GM04503 (cell line): ENCODE measurements at places on chromosomes 2 and 18.

DNA sequence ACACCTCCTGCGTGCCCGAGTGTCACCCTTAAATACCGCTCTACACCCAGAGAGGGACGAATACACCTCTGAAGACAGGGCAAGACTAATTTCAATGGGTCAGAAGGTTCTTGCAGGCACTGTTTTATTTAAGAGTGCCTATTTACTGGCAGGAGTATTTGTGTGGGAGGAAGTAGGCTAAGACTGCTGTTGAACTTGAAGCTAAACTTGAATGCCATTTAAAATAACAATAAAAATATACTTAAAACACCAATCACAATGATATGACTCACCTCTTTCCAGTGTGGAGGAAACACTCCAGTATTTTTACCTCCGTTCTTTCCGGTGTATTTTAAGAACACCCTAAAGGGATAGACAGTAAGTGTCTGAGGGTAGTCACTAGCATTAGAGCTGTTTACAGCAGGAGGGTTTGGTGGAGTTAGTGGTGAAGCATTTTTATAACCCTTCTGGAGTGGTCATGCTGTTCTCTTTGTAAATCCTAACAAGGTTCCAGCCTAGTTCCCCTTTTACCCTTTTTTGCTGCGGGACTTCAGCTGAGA, 9.6 kb upstream of the HOXD1 start:
- no peak for DNase-seq

- DNase-seq = no peak
Observed at GRCh38 chr2:233178994-233179847, 72.3 kb upstream of the ATG16L1 start.

GRCh38 chr18:74856928-74857327, 259.3 kb downstream of the ZNF407 start:
- DNase-seq = no peak

- DNase-seq = no peak
Observed at GRCh38 chr18:66495844-66496243, 108.0 kb downstream of the CDH19 start.

- no peak for DNase-seq
Observed at GRCh38 chr2:7089898-7090510, 172.8 kb downstream of the RNF144A start.

- no peak for DNase-seq
Observed at GRCh38 chr2:85611217-85611704, 605 bp downstream of the C2orf68 start.

DNA sequence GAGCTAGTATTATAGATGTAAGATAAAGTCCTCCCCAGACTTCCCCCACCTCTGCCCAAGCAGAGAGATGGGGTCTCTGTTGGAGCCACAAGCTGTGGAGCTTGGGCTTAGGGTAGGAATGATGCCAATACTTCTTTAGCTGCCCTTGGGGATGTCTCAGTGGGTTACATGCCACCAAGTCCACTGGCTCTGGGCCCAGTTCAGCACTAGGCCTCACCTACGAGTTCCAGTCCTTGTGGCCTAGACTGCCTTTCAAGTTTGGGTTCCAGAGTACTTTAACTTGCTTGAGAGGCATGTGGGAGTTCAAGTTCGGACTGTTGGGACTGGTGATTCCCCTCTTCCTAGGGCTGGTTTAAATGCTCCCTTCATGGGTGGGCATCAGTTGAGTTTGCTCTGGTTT, 272.4 kb downstream of the PTPRM start:
- DNase-seq = no peak

DNA sequence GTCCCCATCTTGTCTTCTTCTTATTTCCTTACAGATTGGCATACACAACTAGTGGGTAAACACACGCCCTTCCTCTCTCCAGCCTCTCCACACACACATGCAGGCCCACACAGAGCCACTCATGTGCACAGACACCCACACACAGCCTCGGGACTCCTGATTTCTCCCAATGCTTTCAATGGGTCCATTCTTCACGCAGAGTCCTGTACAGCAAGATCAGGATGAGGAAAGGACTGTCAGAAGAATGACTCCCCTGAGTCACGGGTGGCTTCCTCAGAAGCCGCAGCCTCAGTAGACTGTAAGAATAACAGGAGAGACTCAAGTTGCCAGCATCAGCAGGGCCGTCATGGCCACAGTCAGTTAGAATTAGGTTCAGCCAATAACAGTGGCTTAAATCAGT, 109.1 kb upstream of the GLI2 start:
- no peak for DNase-seq

DNA sequence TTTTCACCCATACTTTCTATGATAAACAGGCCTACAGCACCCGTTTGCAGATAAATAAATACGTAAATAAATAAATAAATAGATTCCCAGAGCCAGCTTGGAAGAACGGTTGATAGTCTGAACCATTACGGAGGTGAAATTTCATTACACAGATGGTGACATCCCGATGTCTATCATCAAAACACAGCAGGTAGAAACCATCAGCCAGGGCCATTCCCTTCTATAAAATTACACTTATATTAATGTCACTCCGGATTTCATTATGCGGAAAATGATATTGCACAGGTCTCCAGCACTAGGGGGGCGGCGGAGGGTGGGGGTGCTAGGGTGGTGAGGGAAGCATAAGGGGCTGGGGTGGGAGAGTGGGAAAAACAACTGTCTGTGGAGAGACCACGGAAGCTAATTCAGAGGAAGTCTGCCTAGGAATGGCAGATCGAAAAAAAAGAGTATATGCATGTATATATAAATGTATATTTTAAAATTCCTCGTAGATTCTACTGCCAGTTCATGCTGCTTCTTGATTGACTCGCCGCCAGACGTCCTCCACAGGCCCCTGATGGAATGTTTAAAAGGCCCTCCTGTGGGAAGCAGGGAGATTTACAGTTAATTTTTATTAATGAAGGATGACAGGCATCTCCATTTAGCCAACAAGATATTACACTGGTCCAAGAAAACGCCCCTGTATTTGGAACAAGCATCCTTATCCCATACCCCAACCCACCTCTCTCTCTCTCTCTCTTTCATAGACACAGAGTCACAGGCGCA, 1906.0 kb upstream of the PIK3C3 start:
- no peak for DNase-seq

DNA sequence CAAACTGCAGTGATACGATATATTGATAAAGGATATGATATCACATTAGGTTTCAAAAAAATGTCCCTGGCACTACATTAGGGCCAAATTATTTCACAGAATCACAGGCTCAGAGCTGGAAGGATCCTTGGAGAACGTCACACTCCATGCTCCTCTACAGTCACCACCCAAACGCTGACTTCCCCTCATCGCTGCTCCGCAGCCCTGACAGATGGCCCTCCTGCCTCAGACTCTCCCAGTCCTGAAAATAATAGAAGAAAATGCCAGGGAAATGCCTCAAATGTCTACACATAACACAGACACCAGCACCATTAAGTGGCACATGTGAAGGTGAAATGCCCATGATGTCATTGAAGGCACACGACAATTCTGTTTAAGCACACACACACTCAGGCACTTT, 72.0 kb downstream of the ZNF521 start:
- DNase-seq = no peak

- DNase-seq = no peak
Observed at GRCh38 chr2:95061601-95062183, 36.2 kb downstream of the MAL start.

DNA sequence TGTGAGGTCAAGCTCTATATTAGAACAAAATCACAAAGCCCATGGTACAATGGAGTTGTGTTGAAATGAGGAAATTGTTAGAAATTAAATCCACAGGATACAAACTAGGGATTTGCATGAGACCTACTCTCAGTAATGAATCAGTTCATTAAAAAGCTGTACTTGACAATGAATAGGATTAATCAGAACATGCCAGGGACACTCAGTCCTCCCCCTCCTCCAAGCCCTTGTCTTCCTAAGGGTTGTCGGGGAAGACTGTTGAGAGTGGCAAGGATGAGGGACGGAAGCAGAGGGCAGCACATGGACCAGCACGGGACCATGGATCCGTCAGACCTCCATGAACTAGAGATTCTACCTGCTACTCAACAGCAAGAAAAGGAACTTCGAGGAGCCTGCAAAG, 39.8 kb downstream of the SPRED2 start:
- no peak for DNase-seq

DNA sequence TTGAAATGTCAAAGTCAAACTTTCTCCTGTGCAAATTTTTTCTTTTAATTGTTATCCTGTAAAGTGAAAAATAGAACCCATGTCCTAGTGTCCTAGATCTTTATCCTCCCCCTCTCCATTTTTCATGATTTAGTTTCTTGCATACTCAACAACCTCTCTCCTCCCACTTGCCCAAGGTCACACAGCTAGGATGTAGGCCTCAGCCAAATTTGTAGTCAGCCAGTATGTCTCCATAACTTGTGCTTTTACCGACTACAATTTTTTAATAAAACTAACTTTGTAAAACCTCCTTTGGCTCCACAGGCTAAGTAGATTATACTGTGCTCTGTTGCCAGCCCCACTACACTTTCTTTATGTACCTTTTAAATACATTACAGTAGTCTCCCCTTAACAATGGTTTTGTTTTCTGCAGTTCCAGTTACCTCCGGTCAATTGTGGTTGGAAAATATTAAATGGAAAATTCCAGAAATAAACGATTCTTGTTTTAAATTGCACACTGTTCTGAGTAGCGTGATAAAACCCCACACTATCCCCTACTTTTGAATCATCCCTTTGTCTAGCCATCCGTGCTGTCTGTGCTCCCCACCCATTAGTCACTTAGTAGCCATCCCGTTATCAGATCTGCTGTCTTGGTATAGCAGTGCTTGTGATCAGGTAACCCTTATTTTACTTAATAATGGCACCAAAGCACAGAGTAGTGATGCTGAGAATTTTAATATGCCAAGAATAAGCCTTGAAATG, 22.8 kb downstream of the GULP1 start:
- no peak for DNase-seq

- peak; percentile 10 for DNase-seq
Observed at GRCh38 chr2:220811952-220812570, 760.0 kb downstream of the EPHA4 start.

DNA sequence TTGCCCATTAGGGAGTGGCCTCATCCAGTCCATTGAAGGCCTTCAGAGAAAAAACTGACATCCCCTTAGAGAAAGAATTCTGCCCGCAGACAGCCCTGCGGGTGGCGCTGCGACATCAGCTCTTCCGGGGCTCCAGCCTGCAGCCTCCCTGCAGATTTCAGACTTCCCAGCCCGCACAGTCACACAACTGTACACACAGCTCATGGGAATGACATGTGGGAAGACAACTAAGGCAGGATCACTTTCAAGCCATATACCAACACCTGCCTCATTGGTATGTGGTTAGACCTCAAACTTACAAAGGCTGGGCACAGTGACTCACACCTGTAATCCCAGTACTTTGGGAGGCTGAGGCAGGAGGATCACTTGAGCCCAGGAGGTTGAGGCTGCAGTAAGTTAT, 24.8 kb upstream of the TUBB6 start:
- DNase-seq = no peak

DNA sequence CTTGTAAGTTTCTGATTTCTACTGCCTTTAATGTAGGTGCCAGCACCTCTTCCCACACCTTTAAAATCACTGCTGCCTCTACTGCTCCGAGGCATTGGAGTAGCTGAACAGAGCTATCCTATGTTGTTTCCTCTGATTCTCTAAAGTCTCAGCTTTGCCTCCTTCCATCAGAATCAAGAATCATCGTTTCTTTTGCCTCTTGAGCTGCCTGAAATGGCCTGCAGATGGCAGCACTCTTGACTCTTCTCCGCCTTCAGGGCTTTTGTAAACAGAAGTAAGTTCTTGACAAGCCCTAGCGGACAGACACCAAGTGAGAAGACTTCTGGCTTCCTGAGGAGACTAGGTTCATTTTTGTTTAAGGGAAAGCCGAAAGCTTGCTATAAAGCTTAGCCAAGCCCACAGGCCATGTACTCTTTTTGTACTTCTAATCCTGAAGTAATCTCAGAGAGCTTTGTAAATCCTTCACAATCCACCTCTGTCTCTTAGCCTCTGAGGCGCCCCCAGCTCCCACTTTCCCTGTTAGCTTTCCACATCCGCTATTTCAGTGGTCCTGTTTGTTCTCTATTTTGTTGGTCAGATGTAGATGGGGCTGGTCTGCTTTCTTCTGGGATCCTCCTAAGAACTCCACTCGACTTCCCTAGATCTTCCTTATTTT, 48.4 kb downstream of the GTF3C3 start:
- DNase-seq = peak; percentile 20

DNA sequence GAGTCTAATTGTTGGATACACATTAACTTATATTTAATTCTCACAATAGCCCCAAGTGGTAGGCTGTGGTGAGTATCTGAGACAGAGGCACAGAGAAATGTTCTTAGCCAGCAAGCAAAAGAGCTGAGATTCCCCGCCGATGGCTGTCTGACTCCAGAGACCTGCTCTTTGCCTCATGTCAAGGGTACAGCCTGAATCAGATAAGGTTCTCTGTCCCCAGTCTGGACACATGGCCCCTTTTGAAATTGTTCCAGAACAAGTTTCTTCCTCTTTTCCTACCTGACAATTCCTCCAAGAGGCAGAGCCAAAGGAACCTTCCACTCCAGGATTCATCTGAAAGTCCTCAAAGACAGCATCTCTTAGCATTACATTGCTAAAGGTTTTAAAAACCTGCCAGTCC, 512.9 kb upstream of the TNP1 start:
- DNase-seq = no peak

GRCh38 chr2:102803897-102804217, 42.0 kb downstream of the TMEM182 start:
- DNase-seq = no peak

DNA sequence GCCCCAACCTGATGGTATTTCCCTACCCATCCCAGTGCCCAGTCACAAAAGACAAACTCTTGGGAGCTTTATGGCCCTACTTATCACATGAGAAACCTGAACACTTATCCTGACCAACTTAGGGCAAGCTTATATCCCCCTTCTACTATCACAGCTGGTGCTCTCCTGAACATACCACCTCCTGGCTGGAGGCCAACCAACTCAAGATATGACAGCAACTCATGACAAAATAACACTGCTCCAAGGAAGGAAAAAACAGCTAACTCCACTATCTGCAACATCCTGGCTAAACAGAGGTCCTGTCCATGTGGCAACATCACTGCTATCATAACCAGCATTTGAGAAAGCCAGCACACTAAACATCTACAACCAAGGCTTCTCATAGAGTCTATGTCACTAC, 20.9 kb upstream of the CLASP1 start:
- no peak for DNase-seq

DNA sequence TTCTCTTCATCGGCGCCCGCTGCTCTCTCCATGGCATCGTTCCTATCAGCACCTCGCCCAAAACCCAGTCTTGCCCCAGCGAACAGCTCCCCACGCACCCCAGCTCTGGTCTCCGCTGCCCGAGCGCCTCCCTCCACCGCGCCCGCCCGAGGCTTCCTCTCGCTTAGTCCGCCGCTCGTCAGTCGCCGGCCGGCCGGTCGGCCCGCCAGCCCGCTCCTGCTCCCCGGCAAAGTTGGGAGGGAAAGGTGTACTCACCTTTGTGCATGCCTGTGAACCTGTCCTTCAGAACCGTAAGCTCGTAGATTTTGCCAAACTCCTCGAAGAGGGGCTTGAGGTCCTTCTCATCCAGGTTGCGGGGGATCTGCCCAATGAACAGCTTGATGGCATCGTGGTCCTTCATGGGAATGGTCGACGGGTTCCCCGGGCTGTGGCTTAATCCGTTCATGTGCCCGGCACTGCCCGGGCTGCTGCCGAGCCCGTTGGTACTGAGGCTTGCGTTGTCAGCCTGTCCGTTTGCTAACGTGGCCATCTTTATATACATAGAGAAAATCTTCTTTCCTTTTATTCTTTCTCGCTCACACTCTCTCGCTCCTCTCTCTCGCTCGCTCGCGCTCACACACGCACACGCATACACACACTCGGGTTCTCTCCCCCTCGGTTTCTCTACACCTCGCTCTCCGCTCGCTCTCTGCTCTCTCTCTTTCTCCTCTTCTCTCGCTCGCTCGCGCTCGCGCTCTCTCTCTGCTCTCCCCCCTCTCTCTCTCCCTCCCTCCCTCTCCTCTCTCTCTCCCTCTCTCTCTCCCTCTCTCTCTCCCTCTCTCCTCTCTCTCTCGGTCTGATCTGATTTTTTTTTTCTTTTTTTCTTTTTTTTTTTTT, at the start of gene CELF4:
Gene CELF4 (minus strand): TSS at position 698 of the 876 bp plus-strand sequence.
- no peak for DNase-seq
